CD4-positive, alpha-beta T cell treated with Interleukin-15 for 4 hours (primary cell): ENCODE measurements at places on chromosomes 13 and 19.
A peak's percentile ranks its signal among the peaks of the same experiment; 100 is the strongest.

DNA sequence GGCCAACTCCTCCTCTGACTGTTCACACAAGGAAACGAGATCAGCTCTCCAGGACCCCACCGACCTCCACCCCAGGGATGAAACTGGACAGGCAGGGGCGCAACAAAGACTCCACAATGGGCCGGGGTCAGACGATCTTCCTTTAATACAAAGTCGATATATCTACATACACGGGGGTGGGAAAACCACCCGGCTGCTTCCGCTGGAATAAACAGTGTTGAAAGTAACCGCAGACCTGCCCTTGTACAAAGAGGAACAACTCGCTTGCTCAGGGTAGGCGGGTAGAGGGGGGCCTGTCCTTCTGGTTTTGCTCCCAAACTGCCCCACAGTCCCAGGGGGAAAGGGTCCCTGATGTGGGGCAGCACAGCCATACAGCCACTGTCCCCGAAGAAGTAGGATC lies 135.2 kb downstream of the PTPRS start:
- no peak for DNase-seq

GRCh38 chr19:39405958-39406655 lies 540 bp upstream of the ZFP36 start:
- DNase-seq = peak; percentile 92

DNA sequence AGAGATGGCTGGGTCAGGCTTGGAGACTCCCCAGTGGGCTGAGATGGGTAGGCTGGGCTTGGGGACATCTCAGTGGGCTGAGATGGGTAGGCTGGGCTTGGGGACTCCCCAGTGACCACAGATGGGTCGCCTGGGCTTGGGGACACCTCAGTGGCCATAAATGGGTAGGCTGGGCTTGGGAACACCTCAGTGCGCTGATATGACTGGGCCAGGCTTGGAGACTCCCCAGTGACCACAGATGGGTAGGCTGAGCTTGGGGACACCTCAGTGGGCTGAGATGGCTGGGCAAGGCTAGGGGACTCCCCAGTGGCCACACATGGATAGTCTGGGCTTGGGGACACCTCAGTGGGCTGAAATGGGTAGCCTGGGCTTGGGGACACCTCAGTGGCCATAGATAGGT lies 12.8 kb downstream of the IQCN start:
- no peak for DNase-seq

GRCh38 chr13:39362652-39363381 lies 240.2 kb downstream of the LHFPL6 start:
- no peak for DNase-seq
